Stimulated activated CD8-positive, alpha-beta memory T cell treated with anti-CD3 and anti-CD28 coated beads, Interleukin-7, amount 100 ng/mL, for 4 hours (primary cell): ENCODE measurements at places on chromosomes 12 and 14.

DNA sequence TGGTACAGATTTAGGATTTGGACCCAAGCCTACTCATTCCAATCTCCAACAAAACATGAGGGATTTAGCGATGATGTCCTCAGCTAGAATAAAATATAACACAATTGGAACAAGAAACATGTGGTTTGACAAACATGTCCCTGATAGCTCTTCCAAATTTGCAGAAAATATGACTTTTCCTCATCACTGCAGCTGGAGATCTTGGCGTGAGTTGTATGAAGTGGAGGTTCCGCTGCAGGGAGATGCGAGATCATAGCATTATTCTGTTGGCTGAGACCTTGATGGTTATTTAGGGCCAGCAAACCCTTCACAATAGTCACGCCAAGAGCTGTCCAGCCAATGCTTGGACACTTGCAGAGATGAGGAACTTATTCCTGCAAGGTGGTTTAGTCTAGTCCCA is 413.4 kb upstream of the TBX3 start:
- no peak for DNase-seq

DNA sequence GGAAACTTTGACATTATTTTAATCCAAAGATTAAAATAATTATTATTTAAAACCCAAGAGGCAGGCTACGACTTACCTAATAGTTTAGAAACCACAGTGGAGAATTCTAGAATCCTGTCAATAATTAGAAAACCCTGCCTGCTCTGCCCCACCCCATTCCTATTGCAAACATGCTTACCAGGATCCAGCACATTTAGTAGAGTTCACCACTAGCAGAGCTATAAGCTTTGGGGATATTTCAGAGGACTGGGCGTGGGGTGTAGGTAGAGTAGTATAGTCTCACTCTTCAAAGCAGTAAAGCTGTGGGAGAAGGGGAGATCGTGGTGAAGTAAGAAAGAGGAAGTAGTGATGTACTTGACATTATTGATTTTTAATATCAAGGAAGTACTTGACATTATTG is 100.3 kb downstream of the FIGNL2 start:
- no peak for DNase-seq

GRCh38 chr12:122182887-122183587 is at the start of gene LRRC43:
Gene LRRC43, plus strand, starts transcription at chr12:122183123. Its CDS starts 22 bp downstream, at chr12:122183145.
- no peak for DNase-seq

- no peak for DNase-seq
Observed at GRCh38 chr14:95345032-95345431, 25.3 kb upstream of the CLMN start.

DNA sequence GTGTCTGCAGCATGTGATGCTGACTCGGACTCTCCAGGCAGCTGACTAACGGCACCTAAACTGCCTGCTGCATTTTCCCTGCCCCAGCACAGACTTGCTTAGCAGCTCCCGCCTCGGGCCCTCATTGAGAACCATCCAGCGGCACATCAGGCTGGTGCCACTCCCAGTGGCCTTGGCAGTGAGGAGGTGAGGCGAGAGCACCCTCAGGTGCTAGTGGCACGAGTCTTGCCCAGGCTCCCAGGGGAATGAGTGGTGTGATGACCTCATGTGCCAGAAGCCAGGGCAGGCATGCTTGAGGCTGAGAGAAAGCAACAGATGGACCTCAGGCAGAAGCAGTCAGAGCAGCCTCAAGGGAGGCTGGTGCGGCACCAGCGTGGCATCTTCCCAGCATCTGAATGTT is 60.2 kb downstream of the PRKCH start:
- no peak for DNase-seq

DNA sequence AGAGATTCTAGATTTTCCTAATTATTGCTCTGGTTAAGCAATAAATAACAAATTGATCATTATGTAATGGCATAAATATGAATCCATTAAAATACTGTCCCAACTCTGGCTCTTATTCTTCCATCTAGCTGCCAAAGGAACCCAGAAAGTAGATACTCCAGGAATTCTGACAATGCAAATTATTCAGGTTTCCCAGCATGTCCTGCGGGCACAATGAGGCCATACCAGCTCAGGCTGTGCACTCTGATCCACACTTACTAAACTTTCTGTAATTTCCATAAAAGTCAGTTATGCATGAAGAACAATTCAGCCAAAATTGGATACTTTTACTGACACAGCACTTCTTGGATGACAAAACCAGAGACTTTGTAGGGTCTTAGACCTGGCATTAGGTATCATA is 576.3 kb downstream of the KCNH5 start:
- no peak for DNase-seq

GRCh38 chr14:55099756-55100155 is 29.3 kb upstream of the LGALS3 start:
- DNase-seq, result no peak
